A549 treated with RU486 at 1 μM for 4 hours (cell line): ENCODE measurements at places on chromosomes 2 and 18. TPM values are rescaled to one million over a fixed set of nuclear protein-coding genes. Genes with fewer than 3 reads are reported as not detected.

Gene CCDC68
- 0.92 to 3.9 TPM (median 3.4 TPM) in 5 replicates for total RNA-seq

Gene TMEM127
- total RNA-seq: 35.7 to 49.9 TPM (median 45.7 TPM) in 5 replicates

Gene PFN4
- 0.67 to 1.5 TPM (median 1.4 TPM) in 5 replicates for total RNA-seq

Gene MOB4
- total RNA-seq: 7.3 to 38.8 TPM (median 28.8 TPM) in 5 replicates

Gene CLHC1
- 1.3 to 2.4 TPM (median 2.3 TPM) in 5 replicates for total RNA-seq

Gene PLEK
- not detected in 5 replicates for total RNA-seq

Gene SP140
- 0.08 to 0.39 TPM in 2 of 5 replicates, not detected in the others for total RNA-seq

Gene DNER
- 3.3 to 7.7 TPM (median 5.6 TPM) in 5 replicates for total RNA-seq

Gene DPP10
- total RNA-seq: not detected in 5 replicates

Gene C2orf81
- 1.9 to 3.5 TPM (median 3.2 TPM) in 5 replicates for total RNA-seq

Gene HOXD9
- 1.0 to 1.7 TPM (median 1.2 TPM) in 5 replicates for total RNA-seq

Gene PRKAG3
- total RNA-seq: not detected in 5 replicates

Gene ALPI
- not detected in 5 replicates for total RNA-seq

Gene CYP26B1
- 11.5 to 16.3 TPM (median 14.2 TPM) in 5 replicates for total RNA-seq

Gene FSHR
- 0.07 TPM in 1 of 5 replicates, not detected in the others for total RNA-seq

Gene STEAP3
- 34.1 to 46.9 TPM (median 41.3 TPM) in 5 replicates for total RNA-seq

Gene HOXD3
- 0.14 to 0.33 TPM (median 0.21 TPM) in 4 of 5 replicates, not detected in the other for total RNA-seq

Gene ADAM23
- 8.5 to 11.2 TPM (median 9.6 TPM) in 5 replicates for total RNA-seq

Gene MYCN
- total RNA-seq: not detected in 5 replicates

Gene SLC9A4
- total RNA-seq: not detected in 5 replicates

Gene HOXD12
- total RNA-seq: not detected in 5 replicates

Gene EPHA4
- 0.32 to 1.4 TPM (median 0.82 TPM) in 5 replicates for total RNA-seq

Gene CD8A
- 0.21 to 0.34 TPM (median 0.32 TPM) in 5 replicates for total RNA-seq

Gene MYO7B
- total RNA-seq: 0.09 to 0.28 TPM (median 0.22 TPM) in 4 of 5 replicates, not detected in the other

Gene QPCT
- total RNA-seq: 17.2 to 23.1 TPM (median 18.9 TPM) in 5 replicates

Gene C2orf49
- 13.8 to 18.7 TPM (median 14.7 TPM) in 5 replicates for total RNA-seq

Gene LAMA3
- total RNA-seq: 29.8 to 39.0 TPM (median 38.4 TPM) in 5 replicates

Gene CCBE1
- total RNA-seq: 9.2 to 13.7 TPM (median 9.7 TPM) in 5 replicates

Gene TSPYL6
- not detected in 5 replicates for total RNA-seq

Gene GEN1
- 6.8 to 15.6 TPM (median 13.0 TPM) in 5 replicates for total RNA-seq

Gene CNDP1
- total RNA-seq: not detected in 5 replicates

Gene PLA2R1
- 1.4 to 2.9 TPM (median 2.6 TPM) in 5 replicates for total RNA-seq

Gene ZNF516
- 2.6 to 4.5 TPM (median 3.1 TPM) in 5 replicates for total RNA-seq

Gene MGAT4A
- total RNA-seq: 0.85 to 1.6 TPM (median 1.4 TPM) in 5 replicates

Gene ITPRID2
- 46.2 to 72.1 TPM (median 63.7 TPM) in 5 replicates for total RNA-seq

Gene MAPK4
- 0.08 to 0.16 TPM (median 0.13 TPM) in 4 of 5 replicates, not detected in the other for total RNA-seq

Gene MOB1A
- total RNA-seq: 50.7 to 86.2 TPM (median 82.2 TPM) in 5 replicates

Gene NOL4
- not detected in 5 replicates for total RNA-seq

Gene KCNG3
- total RNA-seq: 0.62 to 1.0 TPM (median 0.73 TPM) in 5 replicates

Gene PROKR1
- total RNA-seq: not detected in 5 replicates

Gene MAP2
- 0.40 to 0.80 TPM (median 0.44 TPM) in 5 replicates for total RNA-seq

Gene LIPT1
- 3.6 to 4.1 TPM (median 3.9 TPM) in 5 replicates for total RNA-seq

Gene SERPINB2
- 0.17 TPM in 1 of 5 replicates, not detected in the others for total RNA-seq

Gene LINC00305
- not detected in 5 replicates for total RNA-seq

Gene VWA3B
- 0.51 to 0.77 TPM (median 0.62 TPM) in 3 of 5 replicates, not detected in the others for total RNA-seq

Gene MYO3B
- 0.02 TPM in 1 of 5 replicates, not detected in the others for total RNA-seq

Gene PARD6G
- total RNA-seq: 2.0 to 4.1 TPM (median 2.9 TPM) in 5 replicates

Gene CSRNP3
- total RNA-seq: 0.27 TPM in 1 of 5 replicates, not detected in the others

Gene SH3RF3
- total RNA-seq: 0.25 to 0.52 TPM (median 0.38 TPM) in 5 replicates

Gene C1QL2
- 0.07 to 0.15 TPM (median 0.11 TPM) in 4 of 5 replicates, not detected in the other for total RNA-seq

Gene PROC
- 2.3 to 4.3 TPM (median 3.6 TPM) in 5 replicates for total RNA-seq

Gene RBKS
- total RNA-seq: 6.0 to 8.9 TPM (median 8.0 TPM) in 5 replicates

Gene OTOS
- total RNA-seq: not detected in 5 replicates

Gene HSPD1
- 534 to 719 TPM (median 649 TPM) in 5 replicates for total RNA-seq
